ENCODE measurements at places on chromosomes 4 and X.

DNA sequence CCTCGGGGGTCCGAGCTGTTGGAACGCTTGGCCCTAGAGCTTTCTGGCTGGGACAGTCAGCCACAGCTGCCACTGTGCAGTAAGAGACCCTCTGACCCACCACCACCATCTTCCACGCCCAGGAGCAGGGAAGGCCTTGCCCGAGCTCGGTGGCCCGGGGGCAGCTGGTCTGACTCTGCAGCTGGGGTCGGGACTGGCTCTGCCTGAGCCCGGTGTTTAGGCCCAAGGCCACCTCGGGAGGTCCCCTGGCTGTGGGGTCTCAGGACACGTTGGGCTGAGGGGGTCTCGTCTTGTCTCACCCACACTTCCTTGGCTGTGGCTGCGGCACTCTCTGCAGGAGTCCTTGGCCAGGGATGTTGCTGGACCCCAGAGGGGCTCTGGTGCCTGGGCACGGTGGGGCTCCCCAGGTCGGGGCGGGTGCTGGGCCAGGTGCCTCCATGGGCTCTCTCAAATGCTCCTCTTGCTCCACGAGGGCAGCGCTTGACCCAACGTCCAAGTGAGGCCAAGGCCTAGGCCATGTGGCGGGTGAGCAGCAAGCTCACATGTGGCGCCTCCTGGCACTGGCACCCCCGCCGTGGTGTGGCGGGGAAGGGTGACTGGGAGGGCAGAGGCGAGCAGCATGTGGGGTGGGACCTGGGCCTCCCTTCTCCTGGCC is 22.9 kb downstream of the DOK7 start:
- DNase-seq, result no peak

DNA sequence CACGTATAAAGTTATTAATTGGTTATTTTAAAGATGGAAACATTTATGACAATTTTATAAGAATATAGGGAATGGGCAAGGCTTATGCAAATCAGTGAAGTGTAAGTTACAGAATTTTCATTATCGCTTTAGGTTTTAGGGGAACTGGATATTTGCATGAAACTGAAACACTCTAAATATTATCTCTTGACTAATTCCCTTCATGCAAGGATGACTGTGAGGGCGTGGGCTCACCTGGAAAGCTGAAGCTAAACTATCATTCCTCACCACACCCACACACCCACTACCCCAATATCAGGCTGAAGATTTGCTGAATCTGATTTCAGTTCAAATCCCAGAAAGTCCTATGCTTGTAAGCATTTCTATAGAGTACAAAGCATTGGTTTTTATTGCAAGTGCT is 81.7 kb upstream of the ARHGAP24 start:
- DNase-seq, result no peak

GRCh38 chrX:19865567-19866363 is 21.6 kb downstream of the SH3KBP1 start:
- DNase-seq, result no peak

DNA sequence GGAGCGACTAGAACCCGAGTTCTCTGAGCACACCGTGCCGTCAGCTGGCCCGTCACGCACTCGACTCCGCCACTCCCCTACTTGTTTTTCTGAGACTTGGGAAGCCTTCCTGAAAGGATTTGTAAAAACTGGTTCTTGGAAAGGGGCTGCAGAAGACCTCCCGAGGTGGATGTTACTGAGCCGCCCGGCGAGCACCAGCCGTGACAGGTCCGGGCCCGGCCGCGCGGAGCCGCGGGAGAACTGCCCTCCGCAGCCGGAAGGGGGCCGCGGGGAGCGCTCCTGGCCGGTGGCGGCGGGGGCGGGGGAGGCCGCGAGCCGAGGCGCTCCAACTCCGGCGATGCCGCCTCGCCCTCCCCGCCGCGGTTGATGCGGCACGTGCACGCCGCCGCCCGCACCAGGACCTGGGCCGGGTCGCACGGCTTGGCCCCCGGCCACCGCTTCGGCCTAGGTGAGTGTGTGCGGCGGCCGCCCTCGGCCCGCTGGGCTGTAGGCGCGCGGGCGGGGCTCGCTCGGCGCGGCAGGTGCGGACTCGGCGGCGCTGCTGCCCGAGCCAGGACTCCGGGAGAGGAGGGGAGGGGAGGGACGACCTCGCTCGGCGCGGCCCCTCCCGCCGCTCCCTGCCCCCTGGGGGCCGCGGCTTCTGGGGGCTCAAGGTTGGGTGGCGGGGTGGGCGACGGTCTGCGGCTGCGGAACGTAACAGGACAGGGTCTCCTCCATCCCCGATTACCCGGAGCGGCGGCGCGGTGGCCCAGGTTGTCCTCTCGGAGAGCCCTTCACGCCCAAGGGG is 1.7 kb downstream of the SPRY1 start:
- DNase-seq, result no peak

- DNase-seq, result peak; percentile 27
These were observed 170.9 kb downstream of the CLCN4 start for GRCh38 chrX:10327651-10328050.

DNA sequence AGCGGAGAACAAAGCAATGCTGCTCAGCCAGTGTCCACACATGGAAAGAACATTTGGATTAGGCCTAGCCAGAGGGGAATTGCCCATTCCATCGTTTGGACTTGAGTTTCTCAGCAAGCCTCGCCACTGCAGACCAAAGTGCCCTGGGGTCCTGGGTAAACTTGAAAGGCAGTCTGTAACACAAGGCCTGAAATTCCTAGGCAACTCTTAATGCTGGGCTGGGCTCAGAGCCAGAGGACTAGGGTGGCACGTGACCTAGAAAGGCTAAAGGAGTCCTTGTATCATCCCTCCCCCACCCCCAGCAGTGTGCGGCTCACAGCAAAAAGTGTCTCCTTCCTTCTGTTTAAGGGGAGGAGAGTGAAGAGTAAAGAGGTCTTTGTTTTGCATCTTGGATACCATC is 210.4 kb upstream of the ARX start:
- DNase-seq, result no peak

DNA sequence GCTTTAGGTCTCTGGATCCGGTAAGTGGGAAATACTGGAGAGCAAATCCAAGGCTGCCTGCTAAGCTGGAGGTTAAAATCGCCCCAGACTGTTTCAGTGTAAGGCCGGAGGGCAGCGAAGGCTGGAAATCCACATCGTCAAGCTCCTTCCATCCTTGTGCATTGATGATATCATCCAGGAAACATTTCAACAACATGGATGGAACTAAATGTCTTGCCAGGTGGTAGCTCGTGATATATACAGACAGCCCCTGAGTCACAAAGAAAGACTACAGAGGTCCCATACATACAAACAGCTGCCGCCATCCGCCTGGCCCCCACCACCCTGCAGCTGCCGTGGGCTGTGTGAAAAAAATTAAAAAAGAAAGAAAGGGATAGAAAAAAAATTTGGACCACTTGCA is 148.9 kb upstream of the RBPJ start:
- DNase-seq, result peak; percentile 37

GRCh38 chr4:142719854-142720541 is 126.1 kb downstream of the INPP4B start:
- no peak for DNase-seq

- no peak for DNase-seq
These were observed 47.6 kb downstream of the CBLL2 start for GRCh38 chrX:22320236-22320873.

GRCh38 chr4:124566030-124566429 is 146.5 kb downstream of the ANKRD50 start:
- DNase-seq, result no peak

DNA sequence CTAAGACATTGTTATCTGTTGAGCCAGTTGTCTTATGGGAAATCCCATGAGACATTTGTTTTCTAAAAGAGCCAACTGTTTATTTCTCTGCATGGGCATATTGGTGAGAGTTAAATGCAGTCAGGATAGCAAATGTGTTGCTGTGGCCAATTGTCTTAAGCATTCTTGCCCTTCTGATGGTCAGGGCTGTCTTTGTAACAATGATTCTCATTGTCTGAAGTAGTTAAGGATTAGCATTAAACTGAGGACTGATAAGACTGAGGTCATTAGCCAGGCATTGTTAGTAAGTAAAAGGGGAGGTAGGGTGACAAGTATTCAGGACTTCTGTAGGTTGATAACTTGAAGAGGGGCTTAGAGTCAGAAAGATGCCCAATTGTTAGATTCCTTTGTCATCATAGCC is 11.2 kb upstream of the MORF4L2 start:
- no peak for DNase-seq

- no peak for DNase-seq
These were observed 854 bp downstream of the RNF113A start for GRCh38 chrX:119870626-119871131.

- DNase-seq, result no peak
These were observed 1934.2 kb upstream of the IGFBP7 start for GRCh38 chr4:59044286-59044900.

- no peak for DNase-seq
These were observed 268.8 kb upstream of the GALNT7 start for GRCh38 chr4:172899861-172900260.

DNA sequence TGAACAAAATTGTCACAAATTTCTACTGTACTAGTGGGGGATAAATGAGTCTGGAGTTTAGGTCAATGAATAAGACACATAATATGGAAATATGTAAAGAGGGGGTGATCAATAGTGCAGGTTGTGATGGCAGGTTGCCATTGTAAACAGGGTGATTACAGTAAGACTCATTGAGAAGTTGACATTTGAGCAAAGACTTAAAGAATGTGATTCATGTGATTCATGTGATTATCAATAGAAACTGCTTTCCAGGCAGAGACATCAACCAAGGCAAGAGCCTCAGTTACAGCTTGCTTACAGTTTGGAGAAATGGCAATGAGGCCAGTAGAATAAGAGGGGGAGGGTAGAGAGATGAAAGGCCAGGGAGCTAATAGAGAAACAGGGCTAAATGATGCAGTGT is 45.8 kb upstream of the GIMD1 start:
- no peak for DNase-seq

DNA sequence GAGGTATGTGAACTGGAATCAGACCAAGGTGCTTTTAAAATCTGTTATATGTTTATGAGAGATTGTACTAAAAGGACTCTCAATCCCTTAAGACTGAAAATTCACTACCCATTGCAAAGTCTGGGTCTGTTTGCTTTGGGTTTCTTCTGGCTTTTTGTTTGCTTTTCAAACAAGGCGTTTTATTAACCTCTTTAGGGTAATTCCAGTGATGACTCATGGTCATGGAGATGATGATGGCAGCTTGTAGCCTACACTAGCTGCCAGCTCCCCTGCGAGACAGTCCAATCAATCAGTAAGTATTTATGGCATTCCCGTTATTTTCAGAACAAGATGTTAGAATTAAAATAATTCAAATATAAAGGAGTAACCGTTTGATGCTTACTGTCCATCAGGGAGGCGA is 643.8 kb upstream of the FTHL17 start:
- DNase-seq, result no peak

GRCh38 chrX:85963736-85964135 is 83.6 kb downstream of the CHM start:
- peak; percentile 34 for DNase-seq

DNA sequence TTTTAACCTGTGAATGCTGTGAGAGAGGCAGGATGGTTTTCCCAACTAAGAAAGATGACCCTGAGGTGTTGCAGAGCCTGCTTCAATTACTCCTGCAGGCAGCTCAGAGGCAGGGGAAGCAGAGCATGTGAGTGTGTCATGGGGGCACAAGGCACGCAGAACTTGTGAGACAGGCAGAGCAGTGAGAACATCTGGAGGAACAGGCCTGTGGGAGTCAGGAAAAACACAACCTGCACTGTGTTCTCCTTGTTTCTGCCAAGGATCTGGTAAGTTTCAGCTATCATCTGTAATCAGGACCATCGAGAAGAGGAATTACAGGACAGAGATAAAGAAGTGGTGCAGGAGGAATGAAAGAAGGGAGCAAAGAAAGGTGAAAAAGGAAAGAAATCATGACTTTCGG is 741.8 kb upstream of the INTU start:
- DNase-seq, result no peak

GRCh38 chrX:151806967-151807540 is 72.5 kb downstream of the CNGA2 start:
- DNase-seq, result no peak

GRCh38 chrX:37000140-37000539 is 8.0 kb upstream of the FAM47C start:
- no peak for DNase-seq

GRCh38 chrX:142312591-142312990 is 107.5 kb upstream of the MAGEC2 start:
- DNase-seq, result no peak

- DNase-seq, result no peak
These were observed 21.7 kb downstream of the CLOCK start for GRCh38 chr4:55524844-55525571.

- DNase-seq, result no peak
These were observed 6.3 kb downstream of the FAM47E start for GRCh38 chr4:76257824-76258223.

DNA sequence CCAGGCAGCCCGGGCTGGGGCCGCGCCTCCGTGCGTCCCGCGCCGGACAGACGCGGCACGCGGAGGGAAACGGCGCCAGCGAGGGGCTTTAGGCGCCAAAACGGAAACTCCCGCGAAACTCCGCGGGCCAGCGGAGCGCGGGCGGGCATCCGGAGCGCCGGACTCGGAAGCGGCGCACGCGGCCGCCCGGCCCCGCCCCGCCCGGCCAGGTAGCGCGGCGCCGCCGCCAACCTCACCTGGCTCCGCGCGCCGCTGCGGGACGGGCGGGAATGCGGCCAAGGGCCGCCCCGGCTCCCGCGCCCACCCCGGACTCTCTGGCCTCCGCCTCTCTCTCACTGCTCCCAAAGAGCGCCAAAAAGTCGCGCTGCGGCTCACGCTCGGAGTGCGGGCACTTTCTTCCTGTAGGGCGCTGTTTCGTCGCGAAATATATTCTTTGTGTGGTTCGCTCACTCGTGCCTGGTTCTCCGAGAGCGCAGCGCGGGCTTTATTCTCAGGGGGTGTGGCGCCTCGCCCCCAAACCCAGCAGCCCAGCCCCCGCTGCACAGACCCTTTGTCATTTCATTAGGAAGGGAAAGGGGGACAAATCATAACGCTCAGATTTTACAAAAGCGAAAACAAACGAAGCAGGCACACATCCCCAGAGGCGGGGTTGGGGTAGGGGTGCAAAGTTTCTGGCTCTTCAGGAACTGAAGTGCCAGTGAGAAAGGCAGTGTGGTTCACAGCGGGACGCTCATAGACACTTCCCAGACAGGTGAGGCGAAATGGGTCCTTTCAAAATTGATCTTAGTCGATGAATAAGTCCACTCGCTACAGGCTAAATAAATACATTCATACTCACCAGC is 961 bp upstream of the MBNL3 start:
- DNase-seq, result no peak

- DNase-seq, result no peak
These were observed 95.5 kb upstream of the MSX1 start for GRCh38 chr4:4763822-4764557.

GRCh38 chr4:153758136-153758535 is 1.7 kb downstream of the RNF175 start:
- DNase-seq, result no peak

GRCh38 chrX:18354369-18355223 is at the start of gene SCML2:
SCML2 (minus strand) TSS chrX:18354688; CDS start chrX:18334071, 20,617 bp downstream.
- no peak for DNase-seq

DNA sequence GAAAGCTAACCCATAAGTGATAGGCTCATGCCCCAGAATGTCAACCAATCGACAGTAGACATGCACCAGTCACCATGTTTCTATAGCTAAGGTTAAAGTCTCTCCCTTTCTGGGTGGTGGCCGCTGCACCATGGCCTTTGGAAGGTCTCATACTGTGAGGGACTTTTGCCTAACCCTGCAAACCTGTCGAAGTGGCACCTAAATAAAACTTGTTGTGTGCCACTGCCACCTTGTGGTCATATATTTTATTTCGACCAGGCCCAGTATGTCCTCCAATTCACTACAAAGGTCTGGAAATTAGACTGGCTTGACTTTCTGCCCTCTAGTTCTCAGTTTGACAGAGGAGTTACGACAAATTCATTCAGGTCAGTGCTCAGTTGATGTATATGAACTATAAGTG is 163.1 kb downstream of the SMARCA1 start:
- no peak for DNase-seq

GRCh38 chr4:142156256-142156655 is 519.9 kb downstream of the IL15 start:
- no peak for DNase-seq

All from retinal pigment epithelial cell (primary cell).